ENCODE measurements at places on chromosomes 16 and 17.

GRCh38 chr16:29665294-29666077, 2.4 kb downstream of the SPN start:
- no peak for DNase-seq

GRCh38 chr17:47244697-47245096, 8.9 kb upstream of the ITGB3 start:
- DNase-seq, result no peak

DNA sequence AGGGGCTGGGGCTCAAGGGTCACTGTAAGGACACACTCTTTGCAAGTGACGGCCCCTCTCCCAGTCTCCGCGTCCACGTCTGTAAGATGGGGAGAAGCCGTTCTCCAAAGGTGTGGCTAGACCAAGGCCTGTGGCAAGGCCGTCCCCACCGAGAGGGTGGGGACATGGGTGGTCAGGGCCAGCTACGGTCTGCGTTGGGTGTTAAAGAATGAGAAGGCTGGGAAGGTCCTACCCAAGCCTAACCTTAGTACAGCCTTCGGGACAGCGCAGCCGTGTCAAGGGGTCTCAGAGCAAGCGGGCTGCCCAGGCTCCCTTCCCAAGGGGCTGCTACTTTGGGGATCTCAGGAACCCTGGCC, 1.9 kb downstream of the C1QTNF8 start:
- DNase-seq, result no peak

GRCh38 chr16:85612191-85612800, 826 bp upstream of the GSE1 start:
- peak; percentile 91 for DNase-seq

DNA sequence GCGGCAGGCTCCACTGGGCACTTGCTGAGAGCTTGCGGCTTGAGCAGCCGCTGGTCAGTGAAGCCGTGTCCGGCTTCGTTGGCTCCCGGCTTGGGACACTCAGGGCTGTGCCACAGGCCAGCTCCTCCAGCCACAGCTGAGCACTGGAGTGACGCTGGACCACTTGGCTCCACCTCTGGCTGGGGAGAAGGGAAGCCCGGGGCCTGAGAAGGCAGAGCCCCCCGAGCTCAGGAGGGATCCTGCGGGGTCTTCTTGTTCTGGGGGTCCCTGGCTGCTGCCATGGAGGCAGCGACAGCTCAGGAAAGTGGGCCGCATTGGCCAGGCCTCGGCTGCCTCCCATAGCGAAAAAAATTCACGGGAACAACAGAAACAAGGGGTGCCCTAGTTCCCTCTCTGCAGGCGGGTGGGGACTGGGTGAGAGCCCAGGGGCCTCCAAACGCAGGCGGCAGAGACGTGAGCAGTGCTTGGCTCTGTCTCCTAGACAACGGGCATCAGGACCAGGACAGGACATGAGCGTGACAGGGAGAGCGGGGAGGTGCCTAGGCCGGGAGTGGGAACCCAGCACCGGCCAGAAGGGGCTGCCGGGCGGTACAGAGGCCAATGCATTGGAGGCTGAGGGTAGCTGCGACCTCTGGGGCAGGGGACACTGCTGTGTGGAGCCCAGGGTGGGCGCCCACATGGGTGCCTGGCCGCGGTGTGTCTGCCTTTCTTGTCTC, 37.7 kb downstream of the SLC7A5 start:
- DNase-seq, result no peak

DNA sequence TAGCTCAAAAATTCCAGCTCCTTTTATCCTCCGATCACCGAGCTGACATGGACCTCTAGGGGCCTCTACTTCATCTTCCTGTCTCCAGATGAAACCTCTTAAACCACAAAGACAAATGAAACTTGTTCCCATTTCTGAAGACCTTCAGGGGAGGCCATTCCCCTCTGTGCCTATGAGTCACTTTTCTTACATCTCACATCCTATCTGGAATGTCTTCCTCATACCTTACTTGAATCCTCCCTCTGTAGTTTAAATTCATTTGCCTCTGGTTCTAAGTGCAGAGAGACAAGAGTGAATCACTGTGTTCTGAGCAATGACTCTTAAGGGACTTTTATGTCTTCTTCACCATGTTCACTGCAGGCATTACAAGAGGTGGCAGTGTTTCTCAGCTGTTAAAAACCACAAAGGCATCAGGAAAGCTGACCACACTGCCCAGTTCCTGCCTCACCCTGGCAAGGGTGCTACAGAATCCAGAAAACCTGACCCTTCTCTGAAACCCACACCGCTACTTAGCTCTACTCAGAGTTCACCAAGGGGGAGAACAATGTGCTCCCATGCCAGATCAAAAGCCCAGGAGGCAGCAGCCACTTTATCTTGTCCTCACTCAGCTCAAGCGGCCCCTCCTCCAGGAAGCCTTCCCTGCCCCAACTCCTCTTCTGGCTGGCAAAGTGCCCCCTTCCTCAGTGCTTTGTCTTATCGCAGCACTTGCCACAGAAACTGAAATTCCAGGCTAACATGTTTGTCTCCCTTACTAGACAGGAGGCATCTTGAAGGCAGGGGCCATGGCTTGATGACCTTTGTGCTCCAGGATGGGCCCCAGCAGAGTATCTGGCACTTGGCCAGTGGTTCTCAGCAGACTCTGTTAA, 6.4 kb downstream of the CUEDC1 start:
- peak; percentile 76 for DNase-seq

DNA sequence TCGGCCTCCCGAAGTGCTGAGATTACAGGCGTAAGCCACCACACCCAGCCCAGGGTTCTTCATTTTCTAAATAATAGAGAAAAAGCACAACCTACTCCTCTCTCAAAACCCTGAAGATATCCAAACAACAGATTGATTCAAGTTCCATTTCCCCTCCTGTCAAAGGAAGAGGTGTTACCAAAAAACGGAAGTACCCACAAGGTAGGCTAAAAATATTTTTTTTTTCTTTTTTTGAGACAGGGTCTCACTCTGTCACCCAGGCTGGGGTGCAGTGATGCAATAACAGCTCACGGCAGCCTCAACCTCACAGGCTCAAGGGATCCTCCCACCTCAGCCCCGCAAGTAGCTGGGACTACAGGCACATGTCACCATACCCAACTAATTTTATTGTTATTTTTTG, 18.9 kb downstream of the UTP6 start:
- DNase-seq, result no peak

DNA sequence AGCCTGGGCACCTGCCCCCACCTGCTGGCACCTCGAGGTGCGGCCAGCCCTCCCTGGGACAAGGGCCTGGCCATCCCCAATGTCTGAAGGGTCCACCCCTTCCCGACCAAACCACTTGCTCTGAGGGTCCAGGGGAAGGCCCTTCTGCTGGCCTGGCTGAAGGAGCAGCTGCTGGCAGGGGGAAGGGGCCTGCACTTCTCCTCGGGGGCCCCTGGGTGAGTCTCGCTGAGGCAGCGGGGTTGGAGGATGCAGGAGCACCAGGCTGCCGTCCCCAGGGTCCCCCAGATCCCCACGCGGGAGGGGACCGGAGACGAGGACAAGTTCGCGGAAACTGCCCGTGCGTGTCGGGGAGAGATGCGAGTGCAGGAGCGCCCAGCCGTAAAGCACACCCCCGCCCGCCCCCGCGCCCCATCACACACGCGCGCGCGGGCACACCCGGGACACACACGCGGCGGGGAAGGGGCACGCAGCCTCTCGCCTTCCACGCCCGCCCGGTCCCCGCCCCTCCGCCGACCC, 725 bp upstream of the CACNA1H start:
- DNase-seq, result no peak

GRCh38 chr16:85650844-85651628, 37.7 kb downstream of the GINS2 start:
- DNase-seq, result no peak

GRCh38 chr17:2023692-2024571, 1.2 kb downstream of the RTN4RL1 start:
- DNase-seq, result peak; percentile 34

DNA sequence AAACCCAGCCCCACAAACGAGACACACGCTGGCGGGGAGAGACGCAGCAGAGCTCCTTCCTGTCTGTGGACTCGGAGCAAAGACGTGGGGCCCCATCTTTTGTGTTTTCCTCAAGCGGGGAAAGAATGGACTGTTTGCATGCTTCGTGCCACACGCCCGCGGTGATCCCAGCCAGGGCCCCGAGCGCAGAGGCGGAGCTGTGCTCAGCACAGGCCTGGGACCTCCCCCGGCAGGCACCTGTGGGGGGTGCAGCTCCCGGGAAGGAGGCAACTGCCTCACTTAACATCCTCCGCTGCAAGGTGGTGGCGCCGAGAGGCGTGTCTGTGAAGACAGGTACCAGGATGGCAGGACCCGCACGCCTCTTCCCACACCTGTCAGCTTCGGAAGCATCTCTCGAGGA, 19.1 kb downstream of the TRARG1 start:
- DNase-seq, result peak; percentile 47

- DNase-seq, result no peak
Observed at GRCh38 chr16:84398701-84399100, 30.4 kb downstream of the ATP2C2 start.

- DNase-seq, result no peak
Observed at GRCh38 chr17:55350825-55351205, 70.8 kb downstream of the MMD start.

DNA sequence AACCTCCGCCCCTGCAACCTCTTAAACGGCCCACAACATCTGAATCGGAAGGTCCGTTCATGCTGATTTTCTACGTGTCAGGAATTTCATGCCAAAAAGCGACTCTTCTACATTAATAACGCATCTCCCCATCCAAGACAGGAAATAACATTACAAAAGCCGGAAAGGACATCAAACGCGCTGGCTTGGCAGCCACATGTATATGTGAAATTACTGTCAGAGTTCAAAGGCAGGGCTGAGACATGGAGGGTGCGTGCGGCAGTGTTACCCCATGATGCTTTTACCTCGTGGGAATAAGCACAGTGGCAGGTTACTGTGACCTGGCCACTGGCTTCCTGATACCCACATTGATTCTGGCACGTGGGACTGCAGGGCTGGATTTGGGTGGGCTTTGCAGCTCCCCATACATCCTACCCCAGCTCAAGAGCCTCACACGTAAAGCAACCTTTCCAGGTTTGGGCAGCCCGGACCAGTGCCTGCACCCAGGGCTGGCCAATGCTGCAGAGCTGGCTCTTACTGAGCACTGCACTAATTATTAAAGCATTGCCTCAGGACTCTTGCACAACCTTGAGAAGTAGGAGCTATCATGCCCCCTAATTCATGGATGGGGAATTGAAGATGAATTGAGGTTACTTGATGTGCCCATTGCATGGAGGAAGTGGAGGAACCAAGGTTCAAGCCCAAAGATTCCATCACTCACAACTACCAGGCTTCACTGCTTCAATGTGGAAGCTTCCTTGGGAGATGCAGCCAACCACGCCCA, 120.6 kb upstream of the FOXF1 start:
- no peak for DNase-seq

GRCh38 chr17:69853541-69854224, 221.3 kb upstream of the KCNJ16 start:
- no peak for DNase-seq

DNA sequence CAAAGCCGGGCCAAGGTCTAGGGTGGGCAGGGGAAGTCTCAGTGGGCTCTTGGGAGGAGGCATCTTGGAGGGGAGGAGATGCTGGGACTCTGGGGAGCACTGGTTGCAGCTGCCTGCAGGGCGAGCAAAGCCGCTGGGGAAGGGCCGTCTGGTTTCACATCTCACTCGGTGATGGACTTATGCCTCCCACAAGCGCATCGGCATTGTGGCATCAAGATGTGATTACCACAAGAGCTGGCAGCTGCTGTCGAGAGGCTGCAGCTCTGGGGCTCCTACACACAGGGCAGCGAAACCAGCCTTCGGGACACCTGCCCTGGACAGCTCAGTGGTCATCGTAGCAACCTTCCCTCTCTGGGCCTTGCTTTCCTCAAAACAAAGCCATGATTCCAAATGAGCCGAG, 3.1 kb upstream of the KCNJ12 start:
- DNase-seq, result no peak

DNA sequence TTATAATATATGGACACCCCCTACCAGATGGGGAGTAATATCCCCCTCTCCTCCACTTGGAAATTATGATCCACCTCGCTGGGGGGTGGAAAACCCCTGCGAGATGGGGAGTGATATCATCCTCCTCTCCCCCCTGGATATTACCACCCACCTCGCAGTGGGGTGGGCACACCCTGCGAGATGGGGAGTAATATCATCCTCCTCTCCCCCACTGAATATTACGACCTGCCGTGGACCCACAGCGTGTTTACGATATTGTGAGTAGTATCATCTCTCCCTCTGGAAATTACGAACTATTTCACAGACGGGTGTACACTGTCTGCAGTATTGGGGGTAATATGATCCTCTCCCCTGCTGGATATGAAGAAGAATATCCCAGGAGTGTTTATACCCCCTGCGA, 228.3 kb upstream of the WSCD1 start:
- no peak for DNase-seq

GRCh38 chr16:88466175-88466862, 13.2 kb downstream of the ZFPM1 start:
- DNase-seq, result no peak

- DNase-seq, result no peak
Observed at GRCh38 chr17:4179071-4179470, 36.1 kb downstream of the CYB5D2 start.

- no peak for DNase-seq
Observed at GRCh38 chr17:12290207-12290606, 269.5 kb downstream of the MAP2K4 start.

GRCh38 chr17:43637563-43638323, 24.0 kb downstream of the MEOX1 start:
- no peak for DNase-seq

GRCh38 chr16:23407436-23408127, 45.4 kb downstream of the COG7 start:
- no peak for DNase-seq

- no peak for DNase-seq
Observed at GRCh38 chr16:51431517-51432241, 280.6 kb upstream of the SALL1 start.

DNA sequence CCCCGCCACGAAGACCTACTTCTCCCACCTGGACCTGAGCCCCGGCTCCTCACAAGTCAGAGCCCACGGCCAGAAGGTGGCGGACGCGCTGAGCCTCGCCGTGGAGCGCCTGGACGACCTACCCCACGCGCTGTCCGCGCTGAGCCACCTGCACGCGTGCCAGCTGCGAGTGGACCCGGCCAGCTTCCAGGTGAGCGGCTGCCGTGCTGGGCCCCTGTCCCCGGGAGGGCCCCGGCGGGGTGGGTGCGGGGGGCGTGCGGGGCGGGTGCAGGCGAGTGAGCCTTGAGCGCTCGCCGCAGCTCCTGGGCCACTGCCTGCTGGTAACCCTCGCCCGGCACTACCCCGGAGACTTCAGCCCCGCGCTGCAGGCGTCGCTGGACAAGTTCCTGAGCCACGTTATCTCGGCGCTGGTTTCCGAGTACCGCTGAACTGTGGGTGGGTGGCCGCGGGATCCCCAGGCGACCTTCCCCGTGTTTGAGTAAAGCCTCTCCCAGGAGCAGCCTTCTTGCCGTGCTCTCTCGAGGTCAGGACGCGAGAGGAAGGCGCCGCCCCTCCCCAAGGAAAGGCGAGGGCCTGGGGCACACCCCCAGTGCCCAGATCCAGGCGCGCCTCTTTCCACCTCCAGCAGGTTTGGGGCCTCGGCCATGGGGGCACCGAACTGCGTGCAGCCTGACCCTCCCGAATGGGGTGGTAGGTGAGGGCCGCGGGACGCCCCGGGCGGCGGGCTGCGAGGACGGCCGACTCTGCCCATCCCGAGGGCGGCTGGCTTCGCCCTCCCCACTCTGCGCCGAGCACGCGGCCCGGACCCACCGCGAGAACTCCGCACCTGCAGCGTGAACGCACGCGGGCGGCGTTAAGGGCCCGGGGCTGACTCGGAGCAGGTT, 664 bp downstream of the HBQ1 start:
- peak; percentile 85 for DNase-seq
